MM.1S (cell line): ENCODE measurements at places on chromosomes 2 and 18.

- no peak for DNase-seq
Measured at GRCh38 chr2:70870790-70871189, 35.2 kb upstream of the CD207 start.

DNA sequence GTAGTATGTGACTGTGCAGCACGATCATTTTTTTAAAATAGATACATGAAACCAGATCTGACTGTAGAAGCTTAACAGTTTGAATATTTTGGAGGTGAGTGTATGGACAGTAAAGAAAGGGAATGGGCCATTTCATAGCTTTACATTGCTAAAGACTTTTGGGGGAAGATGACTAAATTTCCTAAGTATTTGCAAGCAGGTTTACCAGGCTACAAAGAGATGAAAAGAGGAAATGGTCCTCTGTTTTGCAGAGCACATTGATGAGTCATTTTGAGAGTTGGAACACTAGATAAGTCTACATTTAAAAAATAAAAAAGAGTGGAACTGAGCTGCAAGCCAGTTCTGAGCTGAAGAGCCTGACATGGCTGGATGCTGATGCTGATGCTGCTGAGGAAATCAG lies 115.7 kb upstream of the LRATD1 start:
- no peak for DNase-seq

GRCh38 chr2:102707796-102708695 lies 53.8 kb upstream of the TMEM182 start:
- DNase-seq: no peak

GRCh38 chr2:8300216-8300615 lies 381.6 kb upstream of the ID2 start:
- DNase-seq: no peak

DNA sequence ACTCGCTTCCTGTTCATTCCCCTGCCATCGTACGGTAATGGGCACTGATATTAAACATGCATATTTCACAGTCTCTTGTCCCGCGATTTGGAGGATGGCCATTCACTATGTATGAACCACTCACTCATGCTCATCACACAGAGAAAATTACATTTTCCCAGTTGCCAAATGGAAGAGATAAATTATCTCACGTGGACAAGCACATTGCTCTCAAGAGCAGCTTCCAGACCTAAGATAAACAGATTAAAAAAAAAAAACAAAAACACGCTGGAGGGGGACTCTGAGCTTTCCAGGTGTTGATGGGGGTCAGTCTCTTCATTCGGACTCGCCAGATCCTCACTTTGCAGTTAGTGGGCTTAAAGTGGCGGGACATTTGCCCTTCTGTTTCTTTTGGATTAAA lies 1.7 kb upstream of the MAPK4 start:
- no peak for DNase-seq

DNA sequence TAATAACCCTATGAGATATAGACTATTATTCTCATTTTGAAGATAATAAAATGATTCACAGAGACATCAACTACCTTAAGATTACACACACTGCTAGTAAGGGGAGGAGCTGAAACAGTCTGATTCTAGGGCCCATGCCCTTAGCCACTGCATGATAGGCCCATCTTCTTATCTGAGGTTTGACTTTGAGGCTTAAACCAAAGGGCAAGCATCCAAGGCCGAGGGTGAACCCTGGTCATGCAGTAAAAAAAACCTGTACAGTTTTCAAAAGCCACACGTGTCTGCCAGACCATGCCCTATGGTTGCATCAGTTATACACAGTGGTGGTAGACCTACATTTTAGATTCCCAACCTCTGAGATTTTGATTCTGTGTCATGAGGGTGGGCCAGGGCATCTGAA lies 44.8 kb downstream of the POLE4 start:
- no peak for DNase-seq

- no peak for DNase-seq
Measured at GRCh38 chr2:97664636-97664970, 759 bp upstream of the ACTR1B start.

GRCh38 chr2:169184074-169184473 lies 114.7 kb downstream of the DHRS9 start:
- DNase-seq: no peak

DNA sequence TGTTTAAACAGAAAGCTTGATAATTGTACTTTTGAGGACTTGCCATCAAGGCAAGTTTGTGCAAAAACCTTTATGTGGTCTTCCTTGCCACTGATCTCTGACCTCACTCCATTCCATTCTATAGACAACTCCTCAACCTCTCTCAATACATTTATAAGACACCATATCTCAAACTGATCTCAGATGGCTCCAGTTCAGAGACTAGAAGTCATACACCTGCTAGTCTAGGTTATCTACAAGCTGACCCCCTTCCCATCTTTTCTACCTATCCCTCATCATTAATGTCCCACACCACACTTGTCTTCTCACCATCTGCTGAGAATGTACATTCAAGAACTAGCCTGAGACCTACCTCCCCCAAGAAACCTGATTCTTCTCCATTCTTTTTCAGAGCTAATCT lies 113.1 kb downstream of the METTL8 start:
- DNase-seq: no peak

- no peak for DNase-seq
Measured at GRCh38 chr18:48164701-48165100, 234.2 kb upstream of the SMAD2 start.
